NCI-H510A (cell line): ENCODE measurements at places on chromosomes 7 and 10.
A peak's percentile ranks its signal among the peaks of the same experiment; 100 is the strongest.

- DNase-seq: peak; percentile 27
Measured at GRCh38 chr10:30433730-30434272, at the start of gene MAP3K8. TSS of gene MAP3K8 (plus strand) at chr10:30434184. CDS start at chr10:30438939, 4,755 bp downstream.

- no peak for DNase-seq
Measured at GRCh38 chr10:86258941-86259340, 107.7 kb downstream of the GRID1 start.

GRCh38 chr7:26619348-26619984 lies 244.9 kb downstream of the SKAP2 start:
- no peak for DNase-seq

GRCh38 chr10:50490241-50490640 lies 133.5 kb downstream of the SGMS1 start:
- DNase-seq: no peak

GRCh38 chr10:78964274-78964951 lies 104.4 kb upstream of the ZMIZ1 start:
- no peak for DNase-seq

- DNase-seq: no peak
Measured at GRCh38 chr7:138196971-138197896, 121.0 kb downstream of the AKR1D1 start.

DNA sequence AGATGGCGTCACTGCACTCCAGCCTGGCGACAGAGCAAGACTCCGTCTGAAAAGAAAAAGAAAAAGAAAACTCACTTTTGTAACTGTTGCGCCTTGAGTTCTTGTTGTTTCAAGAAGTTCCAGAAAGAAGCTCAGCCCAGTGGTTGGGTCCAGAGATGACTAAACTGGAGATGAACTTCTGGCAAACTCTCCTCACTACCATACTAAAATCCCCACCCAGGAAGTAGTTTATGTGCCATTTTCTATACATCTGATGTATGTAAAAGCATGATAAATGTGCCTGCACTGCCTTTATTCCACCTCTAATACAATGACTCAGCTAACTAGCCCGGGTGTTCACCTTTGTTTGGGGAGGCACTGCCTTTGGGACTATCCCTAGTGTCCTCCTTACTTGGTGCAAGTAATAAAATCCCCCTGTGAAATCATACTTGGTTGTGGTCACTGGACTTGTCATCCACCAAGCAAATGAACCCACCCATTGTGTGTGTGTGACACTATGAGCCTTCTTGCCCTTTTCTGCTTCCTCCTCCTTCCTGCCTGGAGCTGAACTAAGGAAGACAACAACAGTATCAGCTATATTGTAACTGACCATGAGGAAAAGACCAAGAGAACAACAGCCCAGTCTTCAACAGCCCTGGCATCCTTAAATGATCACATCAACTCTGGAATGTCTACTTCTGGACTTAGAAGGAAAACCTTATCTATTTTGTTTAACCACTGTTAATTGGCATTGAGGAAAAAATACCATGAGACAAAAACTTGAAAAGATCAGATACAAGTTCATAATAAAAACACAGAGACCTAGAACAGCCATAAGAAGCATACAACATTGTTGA lies 33.6 kb downstream of the JMJD1C start:
- DNase-seq: no peak

- DNase-seq: no peak
Measured at GRCh38 chr10:63236113-63236935, 103.2 kb downstream of the NRBF2 start.

DNA sequence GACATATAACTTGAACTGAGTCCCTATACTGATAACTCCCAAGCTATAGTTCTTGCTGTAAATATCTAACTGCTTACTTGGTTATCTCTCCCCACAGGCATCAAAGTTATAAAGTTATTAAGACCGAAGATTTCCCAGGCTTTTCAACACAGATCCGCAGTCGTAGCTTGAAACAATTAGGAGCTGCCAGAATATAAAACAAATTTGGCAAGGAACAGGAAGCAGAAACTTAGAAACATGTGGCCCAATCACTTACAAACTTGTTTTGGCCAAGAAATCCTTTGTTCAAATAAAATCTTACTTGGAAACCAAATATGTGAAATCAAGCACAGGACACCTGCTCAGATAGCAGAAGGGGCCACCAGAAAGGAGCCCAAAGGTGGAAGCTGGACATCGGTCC lies 9.0 kb downstream of the SLC16A12 start:
- DNase-seq: no peak

GRCh38 chr10:129513312-129513711 lies 46.3 kb downstream of the MGMT start:
- DNase-seq: no peak

DNA sequence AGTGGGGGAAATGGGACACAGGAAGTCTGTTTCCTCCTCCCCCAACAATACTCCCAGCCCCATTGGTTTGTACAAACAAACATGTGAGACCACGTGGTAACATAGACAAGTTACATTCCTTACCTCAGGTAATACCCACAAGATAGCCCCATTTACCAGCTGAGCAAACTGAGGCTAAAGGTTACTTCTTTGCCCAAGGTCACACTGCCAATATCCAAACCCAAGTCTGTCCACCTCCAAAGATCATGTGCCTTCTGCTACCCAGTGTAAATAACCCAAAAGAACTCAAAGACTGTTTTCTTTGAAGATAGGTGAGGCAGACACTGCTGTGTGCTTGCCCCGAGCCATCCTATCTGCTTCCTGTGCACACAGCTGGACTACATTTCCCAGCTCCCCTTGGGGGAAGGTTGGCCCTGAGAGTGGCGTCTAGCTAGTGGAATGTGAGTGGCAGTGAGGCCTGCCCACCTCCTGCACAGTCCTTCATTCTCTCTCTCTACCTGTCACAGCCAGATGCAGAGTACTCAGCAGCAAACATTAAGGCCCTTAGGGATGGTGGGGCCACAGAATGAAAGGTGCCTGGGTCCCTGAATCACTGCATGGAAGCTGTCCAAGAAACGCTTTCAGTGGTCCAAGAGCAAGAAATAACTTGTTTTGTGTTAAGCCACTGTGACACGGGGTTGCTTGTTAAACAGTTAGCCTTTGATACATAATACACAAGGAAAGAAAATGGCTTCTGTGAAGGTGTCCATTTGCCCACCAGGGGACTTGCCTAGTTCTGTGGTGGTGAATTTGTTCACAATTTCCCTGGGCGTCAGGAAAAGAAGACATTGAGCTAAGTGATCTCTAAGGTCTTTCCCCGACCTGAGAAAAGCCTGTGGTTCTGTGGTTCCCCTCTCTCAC lies 257.7 kb upstream of the NFE2L3 start:
- peak; percentile 20 for DNase-seq

- no peak for DNase-seq
Measured at GRCh38 chr10:36256166-36256565, 614.1 kb upstream of the FZD8 start.

GRCh38 chr7:73851410-73852338 lies 9.3 kb upstream of the TMEM270 start:
- DNase-seq: no peak

DNA sequence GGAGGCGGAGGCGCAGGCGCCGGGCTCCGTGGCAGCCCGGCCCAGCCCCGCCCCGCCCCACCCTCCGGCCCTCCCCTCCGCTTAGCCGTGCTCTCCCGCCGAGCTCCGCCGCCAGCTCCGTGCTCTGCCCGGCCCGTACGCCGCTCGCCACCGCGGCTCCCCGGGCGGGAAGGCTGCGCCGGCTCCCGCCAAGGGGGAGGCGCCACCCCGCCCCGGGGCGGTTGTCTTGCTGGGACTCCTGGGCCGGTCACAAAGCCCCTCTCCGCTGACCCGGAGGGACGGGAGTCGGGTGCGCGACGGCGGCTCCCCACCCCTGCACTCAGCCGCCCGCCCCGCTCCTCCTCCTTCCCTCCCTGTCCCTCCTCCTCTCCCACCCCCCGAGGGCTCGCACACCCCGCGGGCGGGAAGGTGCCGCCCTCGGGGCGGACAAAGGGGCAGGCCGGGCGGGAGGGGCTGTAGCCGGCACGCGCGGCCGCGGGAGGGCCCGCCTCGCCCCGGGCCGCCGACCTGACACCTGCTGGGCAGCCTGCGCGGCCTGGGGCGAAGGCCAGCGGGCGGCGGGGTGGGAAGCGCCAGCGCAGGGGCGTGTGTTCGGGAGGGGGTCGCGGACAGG lies 11.5 kb upstream of the SP8 start:
- DNase-seq: peak; percentile 83

DNA sequence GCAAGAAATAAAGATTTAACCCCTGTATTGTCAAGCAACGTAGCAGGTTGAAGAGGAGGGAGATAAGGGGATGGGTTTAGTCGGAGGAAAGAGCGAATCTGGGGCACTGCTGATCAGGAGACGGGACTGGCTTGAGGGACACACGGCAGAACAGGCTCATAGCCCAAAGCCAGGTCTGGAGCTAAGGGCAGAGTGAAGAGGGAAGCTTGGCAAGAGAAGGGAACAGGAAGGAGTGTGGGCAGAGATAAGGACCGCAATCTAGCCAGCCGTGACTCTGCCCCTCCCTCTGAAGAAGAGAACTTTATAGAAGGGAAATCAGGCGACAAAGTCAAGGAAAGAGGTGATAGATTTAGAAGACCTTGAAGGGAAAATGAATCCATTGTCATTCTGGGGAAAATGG lies 67.6 kb downstream of the CAV1 start:
- no peak for DNase-seq

DNA sequence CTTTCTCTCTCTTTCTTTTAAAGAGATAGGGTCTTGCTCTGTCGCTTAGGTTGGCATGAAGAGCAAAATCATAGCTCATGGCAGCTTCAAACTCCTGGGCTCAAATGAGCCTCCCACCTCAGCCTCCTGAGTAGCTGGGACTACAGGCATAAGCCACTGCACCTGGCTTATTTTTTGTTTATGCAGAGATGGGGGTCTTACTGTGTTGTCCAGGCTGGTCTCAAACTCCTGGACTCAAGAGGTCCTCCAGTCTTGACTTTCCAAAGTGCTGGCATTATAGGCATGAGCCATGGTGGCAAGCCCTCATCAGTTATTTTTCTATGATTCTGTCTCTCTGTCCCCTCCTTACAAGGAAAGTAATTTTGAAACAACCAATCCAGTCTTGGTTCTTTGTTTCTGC lies 1.1 kb upstream of the BAG3 start:
- no peak for DNase-seq

DNA sequence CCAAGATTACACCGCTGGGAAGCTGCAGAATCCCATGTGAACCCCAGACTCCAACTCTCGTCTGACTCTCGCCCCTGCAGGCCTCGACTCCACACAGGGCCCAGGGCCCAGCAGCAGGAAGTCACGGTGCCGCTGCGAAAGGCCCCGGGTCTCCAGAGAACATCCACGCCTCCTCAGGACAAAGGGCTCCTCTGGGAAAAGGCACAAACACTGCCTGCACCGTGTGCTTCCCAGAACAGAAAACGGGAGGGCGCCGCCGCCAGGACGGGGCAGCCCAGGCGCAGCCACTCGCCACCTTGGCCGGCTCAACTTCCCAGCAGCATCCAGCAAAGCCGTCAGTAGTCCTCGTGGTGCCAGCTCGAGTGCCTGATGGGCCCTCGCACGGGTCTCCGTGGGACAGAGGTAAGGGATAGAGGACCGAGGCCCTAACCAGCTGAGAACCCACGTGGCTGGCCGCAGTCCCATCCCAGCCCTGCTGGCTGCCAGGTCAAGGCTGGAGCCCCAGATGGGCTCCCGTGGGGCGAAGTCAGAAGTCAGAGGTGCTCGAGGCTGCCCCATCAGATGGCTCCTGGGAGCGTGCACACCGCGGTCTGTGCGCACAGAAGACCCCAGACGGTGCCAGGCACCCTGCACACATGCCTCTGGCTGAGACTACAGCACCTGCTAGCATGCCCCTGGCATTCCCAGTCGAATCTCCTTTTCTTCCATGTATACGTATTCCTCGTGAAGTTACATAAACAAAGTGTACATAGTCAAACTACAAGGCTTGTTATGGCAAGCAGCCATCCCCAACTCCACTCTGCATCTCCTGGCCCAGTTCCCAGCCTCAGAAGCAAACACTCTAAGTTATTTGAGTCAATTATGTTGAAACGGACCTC lies 60.2 kb downstream of the MAD1L1 start:
- no peak for DNase-seq

GRCh38 chr10:119608316-119609155 lies 11.8 kb upstream of the TIAL1 start:
- DNase-seq: peak; percentile 28

DNA sequence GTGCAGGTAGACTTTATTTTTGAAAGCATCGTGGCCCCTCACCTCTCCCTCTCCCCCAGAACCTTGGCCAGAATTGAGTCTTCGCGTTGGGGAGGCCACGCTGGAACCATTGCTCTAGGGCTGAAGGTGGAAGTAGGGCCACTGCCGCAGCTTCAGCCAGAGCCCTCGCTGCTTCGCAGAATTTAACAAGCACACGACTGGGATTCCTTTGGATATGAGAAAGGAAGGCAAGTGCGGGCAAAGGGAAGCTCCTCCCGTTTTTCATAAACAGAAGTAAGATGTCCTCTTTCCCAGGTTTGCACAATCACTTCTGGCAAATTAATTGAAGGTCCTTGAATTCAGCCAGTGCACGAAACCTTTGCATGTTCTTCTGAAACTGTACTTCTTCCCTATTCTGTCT lies 168.1 kb downstream of the CCDC3 start:
- no peak for DNase-seq

GRCh38 chr7:130946114-130946513 lies 212.1 kb upstream of the KLF14 start:
- DNase-seq: no peak

DNA sequence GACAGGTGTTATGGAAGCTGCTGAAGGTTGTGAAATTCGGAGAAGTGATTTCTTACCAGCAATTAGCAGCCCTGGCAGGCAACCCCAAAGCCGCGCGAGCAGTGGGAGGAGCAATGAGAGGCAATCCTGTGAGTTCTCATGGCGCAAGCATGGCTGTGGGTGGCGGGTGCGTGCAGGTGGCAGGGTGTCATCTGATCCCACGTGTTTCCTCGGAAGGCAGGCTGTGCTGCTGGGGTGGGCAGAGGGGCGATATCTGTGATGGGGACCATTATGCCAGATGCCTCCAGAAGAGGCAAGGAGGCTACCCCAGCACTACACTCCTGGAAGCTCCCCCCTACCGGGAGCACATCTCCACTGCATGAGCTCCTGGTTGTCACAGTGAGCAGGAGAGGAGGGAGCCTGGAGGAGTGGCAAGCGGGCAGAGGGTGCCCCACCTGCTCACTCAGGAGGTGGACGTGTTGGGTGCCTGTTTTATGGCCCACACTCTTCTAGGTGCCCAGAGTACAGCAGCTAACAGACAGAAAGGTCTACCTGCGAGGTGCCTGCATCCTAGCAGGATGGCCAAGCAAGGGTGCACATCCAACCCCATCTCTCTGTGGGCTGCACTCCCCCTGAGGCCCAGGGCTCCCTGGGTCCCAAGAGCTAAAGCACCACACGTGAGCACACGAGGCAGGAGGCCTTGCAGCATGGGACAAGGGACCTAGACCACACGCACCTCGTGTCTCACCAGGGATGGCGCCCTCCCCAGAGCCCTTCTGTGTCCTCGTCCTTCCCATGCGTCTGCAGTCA lies 204.7 kb downstream of the EBF3 start:
- no peak for DNase-seq

GRCh38 chr10:64368298-64368697 lies 847.1 kb downstream of the REEP3 start:
- DNase-seq: no peak
